Stimulated activated CD4-positive, alpha-beta T cell treated with anti-CD3 and anti-CD28 coated beads, Interleukin-15, amount 100 ng/mL, for 24 hours (primary cell): ENCODE measurements at places on chromosomes 1 and 21.

GRCh38 chr21:28943631-28944030 is 49.0 kb downstream of the LTN1 start:
- DNase-seq, result no peak

DNA sequence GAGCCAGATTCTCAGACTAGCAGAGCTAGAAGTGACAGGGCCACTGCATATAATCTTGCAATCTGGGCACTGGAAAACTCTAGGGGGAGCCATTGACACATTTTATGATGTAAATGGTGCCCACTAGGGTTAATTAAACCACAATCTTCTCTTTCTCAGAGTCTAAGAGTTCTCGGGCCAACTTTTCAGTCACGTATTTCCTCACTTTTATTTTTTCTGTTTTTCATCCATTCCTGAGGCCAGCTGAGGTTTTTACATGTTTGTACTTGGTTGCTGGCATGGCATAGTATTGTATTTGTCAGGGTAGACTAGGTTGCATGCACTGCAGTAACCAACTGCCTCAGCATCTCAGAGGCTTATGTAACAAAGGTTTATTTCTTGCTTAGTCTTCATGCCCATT is 138.2 kb downstream of the ZNF326 start:
- DNase-seq, result peak; percentile 8

GRCh38 chr1:207414606-207415108 is 39.5 kb upstream of the CR2 start:
- DNase-seq, result peak; percentile 54

DNA sequence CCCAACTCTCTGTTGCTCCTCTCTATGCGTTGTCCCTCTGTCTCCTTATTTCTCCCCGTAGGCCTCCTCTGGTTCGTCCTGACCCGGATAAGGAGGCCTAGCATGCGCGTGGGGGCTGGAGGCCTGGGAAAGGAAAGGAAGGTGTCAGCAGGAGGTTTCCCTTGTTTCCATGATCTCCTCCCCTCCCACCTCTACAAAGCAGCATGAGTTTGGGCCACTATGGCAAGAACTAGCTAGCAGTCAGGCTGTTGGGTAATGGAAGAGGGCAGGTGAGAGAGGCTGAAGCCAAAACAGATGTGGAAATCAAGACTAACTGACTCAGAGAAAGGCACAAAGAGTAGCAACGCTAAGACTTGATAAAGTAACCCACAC is 687 bp upstream of the SEMA6C start:
- no peak for DNase-seq

- no peak for DNase-seq
Observed at GRCh38 chr1:6991266-6991665, 206.0 kb downstream of the CAMTA1 start.

GRCh38 chr1:198234520-198235251 is 77.9 kb downstream of the NEK7 start:
- no peak for DNase-seq

DNA sequence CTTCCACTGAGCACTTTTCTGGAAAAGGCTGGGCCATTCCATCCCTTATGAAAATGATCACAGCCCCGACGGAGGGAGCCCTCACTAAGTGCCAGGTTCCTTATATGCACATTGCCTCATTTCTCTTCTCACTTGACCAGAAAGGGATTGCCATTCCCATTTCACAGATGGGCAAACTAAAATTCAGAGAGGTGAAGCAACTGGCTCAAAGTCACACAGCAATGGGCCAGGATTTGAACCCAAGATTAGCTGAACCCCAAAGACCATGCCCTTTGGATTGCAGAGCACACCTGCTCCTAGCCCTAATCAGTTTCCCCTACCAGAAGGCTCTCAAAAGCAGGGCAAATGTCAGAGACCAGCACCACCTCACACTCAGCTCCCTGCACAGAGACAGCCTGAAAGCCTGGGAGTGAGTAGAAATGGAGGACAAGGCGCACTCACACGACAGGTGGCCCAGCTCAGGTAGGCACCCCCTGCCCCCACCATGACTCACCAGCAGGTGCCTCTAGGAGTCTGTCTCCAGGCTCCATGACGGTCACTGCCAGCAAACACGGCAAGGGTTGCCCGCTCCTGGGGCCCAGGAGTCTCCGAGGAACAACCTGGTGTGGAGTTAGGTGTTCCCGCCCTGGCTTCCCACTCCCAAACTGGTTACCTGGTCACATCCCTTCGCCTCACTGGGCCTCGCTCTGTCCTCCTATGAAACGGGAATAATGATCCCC is 21.7 kb downstream of the SDC3 start:
- no peak for DNase-seq

- DNase-seq, result no peak
Observed at GRCh38 chr1:209059376-209059775, 524.1 kb upstream of the CAMK1G start.

DNA sequence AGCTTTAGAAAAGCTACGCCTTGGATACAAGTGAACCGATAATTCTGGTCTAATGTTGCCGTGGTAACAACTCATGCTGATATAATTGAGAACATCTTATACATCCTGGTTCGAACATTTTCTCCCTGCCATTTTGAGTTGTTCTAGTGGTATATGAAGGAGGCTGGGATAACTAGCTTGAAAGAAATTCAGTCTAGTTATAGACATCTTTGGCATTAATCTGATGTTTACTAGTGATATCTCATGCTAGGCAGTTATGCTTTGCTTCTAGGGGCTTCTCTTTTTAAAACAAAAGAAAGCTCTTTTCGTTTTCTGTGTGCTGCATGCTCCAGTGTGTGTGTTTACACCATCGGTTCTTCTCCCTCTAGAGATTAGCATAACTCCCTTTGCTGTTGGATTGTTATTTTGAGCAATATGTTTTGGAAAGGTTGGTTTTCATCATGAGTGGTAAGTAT is 20.5 kb downstream of the PRKACB start:
- DNase-seq, result no peak

GRCh38 chr1:102833151-102833550 is 275.2 kb downstream of the COL11A1 start:
- DNase-seq, result no peak

DNA sequence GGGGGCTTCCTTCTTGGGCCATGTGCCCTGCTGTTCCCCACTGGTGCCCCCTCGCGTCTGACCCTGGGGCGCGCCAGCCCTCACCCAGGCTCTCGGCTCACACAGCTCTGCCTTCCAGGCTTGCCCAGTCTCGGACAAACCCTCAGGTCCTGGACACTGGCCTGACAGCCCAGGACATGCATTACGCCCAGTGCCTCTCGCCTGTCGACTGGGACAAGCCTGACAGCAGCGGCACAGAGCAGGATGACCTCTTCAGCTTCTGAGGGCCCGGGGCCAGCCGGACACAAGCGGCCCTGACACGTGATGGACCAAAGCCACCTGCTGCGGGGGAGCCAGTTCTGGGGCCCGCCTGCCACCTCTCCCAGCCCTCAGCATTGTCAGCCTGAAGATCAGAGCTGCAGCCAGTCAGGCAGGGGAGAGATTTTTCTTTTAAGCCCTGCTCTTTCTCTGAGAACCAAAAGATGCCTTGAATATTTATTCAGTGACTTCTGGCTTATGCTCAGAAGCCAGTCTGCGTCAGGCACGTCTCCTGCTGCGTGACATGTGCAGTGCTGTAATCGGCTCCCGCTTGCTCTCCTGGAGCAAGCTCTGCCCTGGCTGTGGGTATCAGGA is 23.4 kb downstream of the LDLRAP1 start:
- no peak for DNase-seq

GRCh38 chr1:181936269-181936668 is 125.2 kb downstream of the ZNF648 start:
- DNase-seq, result peak; percentile 33

DNA sequence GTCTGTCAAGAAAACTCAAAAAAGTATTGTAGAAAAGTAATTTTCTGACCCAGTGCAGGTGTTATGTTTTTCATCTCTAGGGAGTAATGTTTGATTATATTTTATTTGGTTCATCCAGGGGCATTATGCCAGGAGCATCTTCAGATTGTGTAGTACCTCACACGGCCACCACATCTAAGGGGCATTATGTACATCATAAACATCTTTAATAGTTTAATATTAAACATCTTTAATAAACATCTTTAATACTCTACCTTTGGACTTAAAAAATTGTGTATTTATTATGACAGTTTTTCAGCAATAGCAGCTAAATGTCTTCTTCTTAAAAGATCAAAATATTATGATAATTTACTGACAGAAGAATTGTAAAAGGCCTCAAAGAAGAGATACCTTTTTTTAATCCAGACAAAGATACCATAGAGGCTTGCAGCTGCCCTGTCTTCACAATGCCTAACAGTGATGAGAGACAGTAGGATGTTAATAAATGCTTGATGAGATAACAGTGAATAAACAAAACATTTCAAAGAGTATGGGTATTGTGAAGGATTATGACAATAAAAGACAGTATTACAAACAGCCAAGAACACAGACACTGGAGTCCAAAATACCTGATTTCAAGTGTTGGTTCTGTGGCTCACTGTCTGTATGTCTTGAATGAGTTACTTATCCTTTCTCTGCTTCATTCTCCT is 240.9 kb upstream of the ADGRL2 start:
- no peak for DNase-seq

DNA sequence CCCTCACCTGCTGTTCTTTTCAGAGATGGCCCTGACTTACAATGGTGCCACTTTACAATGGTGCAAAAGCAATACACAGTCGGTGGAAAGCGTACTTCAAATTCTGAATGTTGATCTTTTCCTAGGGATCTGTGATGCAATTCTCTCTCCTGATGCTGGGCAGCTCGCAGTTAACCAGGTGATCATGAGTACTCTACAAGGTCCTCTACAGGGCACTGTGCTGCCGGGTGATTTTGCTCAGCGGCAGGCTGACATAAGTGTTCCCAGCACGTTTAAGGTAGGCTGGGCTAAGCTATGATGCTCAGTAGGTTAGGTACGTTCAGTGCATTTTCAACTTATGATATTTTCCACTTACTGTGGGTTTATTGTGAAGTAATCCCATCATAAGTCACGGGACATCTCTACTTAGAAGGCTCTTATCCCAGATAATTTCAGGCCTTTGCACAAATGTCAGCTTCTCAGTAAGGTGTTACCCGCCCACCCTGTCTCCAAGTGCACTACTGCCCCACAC is 126.5 kb downstream of the KCNN3 start:
- DNase-seq, result no peak

GRCh38 chr21:38628349-38628748 is 130.1 kb upstream of the ERG start:
- no peak for DNase-seq

DNA sequence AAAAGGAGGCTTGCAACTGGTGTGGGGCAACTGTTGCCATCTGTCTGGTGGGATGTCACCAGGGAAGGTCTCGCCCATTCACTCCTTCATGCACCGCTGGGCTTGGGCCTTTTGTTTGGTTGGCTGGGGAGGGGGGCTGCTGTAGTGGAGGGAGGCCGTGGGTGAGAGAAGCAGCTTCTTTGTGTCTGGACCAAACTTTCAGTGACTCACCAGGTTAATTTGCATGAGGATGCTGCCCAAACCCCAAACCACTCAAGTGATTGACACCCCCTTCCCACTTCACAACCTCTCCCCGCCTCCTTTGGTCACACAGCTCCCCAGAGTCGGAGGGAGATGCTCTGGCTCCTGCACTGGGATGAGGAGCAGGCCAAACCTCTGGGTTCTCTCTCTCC is 19.7 kb downstream of the BTG2 start:
- DNase-seq, result peak; percentile 71
